ENCODE measurements at places on chromosomes 6 and 20.

DNA sequence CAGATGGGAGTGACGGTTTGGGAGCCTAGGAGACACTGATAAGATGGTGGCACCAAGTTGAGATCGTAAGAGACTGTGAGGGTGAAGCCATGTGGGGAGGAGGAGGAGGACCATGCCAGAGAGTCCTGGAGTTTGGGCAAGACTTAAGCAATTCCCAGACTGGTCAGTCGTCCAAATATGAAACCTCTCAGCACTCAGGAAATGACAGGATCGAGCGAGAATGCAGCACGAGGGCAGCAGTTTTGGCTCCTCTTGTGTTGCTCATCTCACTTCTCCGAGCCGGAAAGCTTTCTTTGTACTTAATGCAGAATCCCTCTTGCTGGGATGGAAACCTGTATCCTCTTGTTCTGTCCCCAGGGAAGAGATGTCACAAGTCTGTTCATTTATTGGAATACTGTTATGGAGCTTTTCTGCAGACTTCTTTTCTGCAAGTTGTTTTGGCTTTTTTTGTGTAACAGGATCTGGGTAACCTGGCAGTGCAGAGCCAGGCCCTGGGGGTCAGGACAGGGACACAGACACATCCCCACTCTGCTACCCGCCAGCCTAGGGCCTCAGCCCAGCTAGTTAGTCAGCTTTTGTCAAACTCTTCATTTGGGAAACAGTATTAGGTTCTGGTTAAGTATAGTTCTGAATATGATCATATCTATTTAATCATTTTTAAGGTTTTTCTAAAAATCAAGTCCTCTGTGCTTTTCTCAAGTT, 34.3 kb downstream of the FNDC1 start:
- DNase-seq: no peak

GRCh38 chr6:21772884-21773575, 179.5 kb downstream of the SOX4 start:
- DNase-seq: no peak

GRCh38 chr20:46308258-46309157, at the start of gene CDH22:
Gene CDH22 (minus strand): TSS chr20:46308498. CDS start chr20:46251294, 57,204 bp downstream.
- peak; percentile 46 for DNase-seq

DNA sequence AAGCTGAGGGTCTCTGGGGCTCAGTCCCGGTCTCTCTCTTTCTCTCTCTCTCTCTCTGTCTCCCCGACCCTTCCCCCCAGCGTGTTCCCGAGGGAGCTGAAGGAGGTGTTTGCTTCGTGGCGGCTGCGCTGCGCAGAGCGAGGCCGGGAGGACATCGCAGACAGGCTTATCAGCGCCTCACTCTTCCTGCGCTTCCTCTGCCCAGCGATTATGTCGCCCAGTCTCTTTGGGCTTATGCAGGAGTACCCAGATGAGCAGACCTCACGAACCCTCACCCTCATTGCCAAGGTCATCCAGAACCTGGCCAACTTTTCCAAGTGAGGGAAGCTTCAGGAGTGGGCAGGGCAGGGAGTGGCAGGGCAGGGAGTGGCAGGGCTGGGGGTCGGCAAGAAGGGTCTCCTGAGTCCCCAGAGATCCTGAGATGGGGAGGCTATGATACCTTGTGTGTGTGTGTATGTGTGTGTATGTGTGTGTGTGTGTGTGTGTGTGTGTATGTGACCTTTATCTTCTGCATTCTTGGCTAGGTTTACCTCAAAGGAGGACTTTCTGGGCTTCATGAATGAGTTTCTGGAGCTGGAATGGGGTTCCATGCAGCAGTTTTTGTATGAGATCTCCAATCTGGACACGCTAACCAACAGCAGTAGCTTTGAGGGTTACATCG, 13.6 kb upstream of the ZBTB9 start:
- no peak for DNase-seq

GRCh38 chr20:32332614-32333013, 25.5 kb upstream of the ASXL1 start:
- peak; percentile 13 for DNase-seq

DNA sequence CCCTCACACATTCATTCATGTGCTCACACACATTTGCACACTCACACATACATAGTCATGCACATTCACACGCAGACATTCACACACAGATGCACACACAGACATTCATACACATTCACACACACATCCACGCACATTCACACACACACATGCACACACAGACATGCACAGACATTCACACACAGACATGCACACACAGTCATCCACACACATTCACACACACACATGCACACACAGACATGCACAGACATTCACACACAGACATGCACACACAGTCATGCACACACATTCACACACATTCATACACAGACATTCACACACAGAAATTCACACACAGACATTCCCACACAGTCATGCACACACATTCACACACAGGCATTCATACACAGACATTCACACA, 147.3 kb downstream of the PACRG start:
- no peak for DNase-seq

GRCh38 chr6:159979136-159979874, 10.4 kb downstream of the IGF2R start:
- peak; percentile 69 for DNase-seq

DNA sequence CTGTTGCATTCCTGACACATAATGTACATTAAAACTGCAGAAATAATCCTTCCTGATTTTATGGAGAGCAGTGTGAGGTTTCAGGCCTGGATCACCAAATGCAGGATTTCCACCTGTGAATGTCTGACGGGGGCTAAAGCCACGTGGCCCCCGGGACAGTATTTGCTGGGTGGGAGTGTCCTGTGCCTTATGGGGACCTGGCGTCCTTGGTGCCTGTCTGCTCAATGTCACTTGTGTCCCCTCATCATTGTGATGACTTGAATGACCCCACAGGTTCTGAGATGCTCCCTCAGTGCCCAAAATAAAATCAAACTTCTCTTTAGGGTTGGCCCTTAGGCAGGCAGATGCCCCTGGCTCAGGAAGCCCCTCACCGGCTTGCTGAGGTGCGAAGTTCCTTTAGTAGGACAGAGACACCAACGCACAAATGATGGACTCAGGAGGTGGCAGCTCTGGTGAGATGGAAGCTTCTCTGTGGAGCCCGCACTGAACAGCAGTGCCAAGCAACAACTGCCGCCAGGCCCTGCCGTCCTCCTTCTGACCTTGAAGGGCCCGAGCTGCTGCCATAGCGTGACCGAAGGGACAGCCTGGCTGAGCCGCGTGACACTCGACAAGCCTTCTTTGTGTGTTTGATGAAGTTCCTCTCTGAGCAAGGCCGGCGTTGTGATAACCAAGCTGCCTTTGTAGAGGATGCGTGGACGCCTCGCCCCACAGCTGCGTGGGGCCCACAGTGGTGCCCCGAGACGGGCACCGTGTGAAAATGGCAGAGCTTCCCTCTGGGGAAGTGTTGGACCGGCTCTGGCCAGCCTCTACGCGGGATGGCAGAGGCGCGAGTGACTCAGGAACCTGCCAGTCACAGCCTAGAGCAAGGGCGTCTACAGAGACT, 30.9 kb downstream of the FRMD1 start:
- no peak for DNase-seq

- no peak for DNase-seq
Observed at GRCh38 chr6:34273242-34273805, 24.5 kb upstream of the SMIM29 start.

GRCh38 chr6:108002365-108003221, 44.6 kb upstream of the SEC63 start:
- DNase-seq: no peak

DNA sequence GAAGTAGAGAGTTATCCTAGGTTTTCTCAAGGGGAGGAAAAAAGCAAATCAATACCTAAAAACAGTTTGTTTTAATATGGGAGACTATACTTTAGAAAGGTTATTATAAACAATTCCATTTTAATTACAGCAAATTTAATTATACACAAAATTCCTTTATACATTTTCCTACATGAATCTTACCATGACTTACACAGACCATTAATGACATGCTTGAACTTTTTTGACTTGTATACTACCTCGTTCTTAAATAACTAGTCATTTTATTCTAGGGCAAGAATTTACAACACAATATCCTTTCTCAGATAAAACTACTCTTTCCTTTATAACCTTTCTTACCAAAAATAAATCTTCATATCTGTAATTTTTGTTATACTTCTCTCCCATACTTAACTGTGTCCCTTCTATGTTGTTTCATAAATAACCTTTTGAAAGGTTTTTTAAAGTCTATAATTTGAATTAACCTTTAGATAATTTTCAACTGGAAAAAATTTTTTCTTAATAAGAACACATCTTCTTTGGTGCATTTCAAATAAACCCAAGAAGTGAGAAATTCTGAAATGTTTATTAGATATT, 729.4 kb downstream of the TENT5A start:
- DNase-seq: no peak

DNA sequence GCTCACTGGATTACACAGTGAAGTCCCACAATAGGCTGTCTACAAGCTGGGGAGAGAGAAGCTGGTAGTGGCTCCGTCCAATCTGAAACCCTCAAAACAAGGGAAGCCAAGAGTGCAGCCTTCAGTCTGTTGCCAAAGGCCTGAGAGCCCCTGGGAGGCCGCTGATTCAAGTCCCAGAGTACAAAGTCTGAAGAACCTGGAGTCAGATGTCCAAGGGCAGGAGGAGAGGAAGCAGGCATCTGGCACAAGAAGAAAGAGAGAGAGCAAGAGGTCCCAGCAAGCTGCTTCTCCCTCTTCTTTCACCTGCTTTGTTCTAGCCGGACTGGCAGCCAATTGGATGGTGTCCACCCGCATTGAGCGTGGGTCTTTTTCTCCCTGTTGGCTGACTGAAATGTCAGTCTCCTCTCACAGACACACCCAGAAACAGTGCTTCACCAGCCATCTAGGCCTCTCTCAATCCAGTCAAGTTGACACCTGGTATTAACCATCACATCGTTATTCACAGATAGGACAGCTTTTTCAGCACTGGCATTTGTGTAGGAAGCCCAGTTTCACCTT, 51.2 kb downstream of the CRYBG1 start:
- no peak for DNase-seq

- DNase-seq: peak; percentile 19
Observed at GRCh38 chr6:47242483-47243386, 67.0 kb downstream of the TNFRSF21 start.

GRCh38 chr20:6231556-6231955, 108.7 kb upstream of the FERMT1 start:
- DNase-seq: no peak

- no peak for DNase-seq
Observed at GRCh38 chr6:37230104-37230503, 27.5 kb upstream of the TBC1D22B start.

DNA sequence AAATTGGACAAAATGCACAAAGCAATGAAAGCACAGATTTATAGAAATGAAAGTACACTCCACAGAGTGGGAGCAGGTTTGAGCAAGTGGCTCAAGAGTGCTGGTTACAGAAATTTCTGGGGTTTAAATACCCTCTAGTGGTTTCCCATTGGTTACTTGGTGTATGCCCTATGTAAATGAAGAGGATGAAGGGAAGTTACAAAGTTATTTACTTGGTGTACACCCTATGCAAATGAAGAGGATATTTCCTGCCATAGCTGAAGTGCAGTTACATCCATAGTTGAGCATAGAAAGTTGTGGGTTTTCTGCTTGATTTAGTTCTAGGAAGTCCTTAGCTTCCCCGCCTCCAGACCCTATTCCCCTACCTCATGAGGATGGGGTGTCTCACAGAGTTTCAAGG, 22.7 kb downstream of the BCAS1 start:
- no peak for DNase-seq

- peak; percentile 79 for DNase-seq
Observed at GRCh38 chr20:381581-382290, 1.2 kb downstream of the TRIB3 start.

DNA sequence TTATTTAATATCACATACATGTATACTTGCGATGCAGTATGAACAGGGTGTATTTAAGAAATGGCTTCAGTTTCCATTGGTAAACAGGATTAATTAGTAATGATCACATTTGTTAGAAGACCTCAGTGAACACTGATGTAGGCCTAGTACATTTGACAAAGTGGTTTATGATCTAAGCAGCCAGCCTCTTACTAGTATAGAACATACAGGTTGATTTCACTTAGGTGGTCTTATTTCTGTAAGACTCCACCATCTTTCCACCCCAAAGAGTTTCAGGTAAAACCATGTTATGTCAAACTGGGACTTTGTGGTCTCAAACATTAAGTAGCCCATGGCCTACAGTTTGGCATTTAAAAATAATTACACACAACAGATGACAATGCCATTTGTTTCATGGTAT, 20.2 kb upstream of the MRPS10 start:
- DNase-seq: no peak

DNA sequence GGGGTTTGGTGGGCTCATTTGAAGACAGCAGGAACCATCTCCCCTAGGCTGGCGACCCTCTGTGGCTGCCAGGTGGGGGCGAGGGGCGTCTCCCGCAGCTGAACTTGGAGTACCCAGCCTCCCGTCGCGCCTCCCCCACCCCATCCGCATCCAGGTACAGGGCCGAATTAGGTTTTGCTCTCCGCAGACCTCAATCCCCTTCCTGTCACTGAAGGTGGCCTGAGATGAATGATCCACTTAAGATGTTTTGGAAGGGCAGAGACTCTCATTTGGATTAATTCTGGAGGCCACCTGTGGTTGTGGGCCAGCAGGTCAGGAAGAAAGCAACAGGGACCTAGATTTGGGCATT, 493 bp downstream of the CD83 start:
- DNase-seq: no peak

DNA sequence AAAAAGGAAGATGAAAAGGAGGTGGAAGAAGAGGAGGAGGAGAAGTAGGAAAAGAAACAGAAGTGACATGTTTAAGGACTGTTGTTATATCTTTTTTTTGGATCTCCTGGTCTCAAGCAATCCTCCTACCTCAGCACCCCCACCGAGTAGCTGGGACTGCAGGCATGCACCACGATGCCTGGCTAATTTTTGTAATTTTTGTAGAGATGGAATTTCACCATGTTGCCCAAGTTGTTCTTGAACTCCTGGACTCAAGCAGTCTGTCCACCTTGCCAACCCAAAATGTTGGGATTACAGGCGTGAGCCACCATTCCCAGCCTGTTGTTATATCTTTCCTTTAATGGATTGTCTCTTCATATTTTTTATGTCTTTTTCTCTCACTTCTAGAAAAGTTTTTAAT, 19.5 kb upstream of the BCLAF1 start:
- DNase-seq: no peak

DNA sequence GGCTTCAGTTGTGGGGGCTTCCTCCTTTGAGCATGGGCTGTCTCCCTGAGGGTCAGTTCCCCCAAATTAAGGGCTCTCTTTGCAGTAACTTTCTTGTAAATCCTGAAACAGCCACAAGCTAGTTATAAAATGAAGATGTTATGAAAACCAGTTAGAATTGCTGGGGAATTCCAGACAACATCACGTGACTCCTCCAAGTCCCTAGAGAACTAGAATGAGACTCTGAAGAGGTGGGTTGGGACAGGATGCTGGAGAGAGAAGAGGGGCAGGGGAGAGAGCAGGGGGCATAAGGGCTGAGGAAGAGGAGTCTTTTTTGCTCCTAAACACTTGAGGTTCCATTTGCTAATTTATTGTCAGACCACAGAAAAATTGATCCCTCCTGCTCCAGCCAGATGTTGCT, 380.3 kb downstream of the DHX35 start:
- no peak for DNase-seq

GRCh38 chr6:11460001-11460668, 77.4 kb upstream of the TMEM170B start:
- peak; percentile 5 for DNase-seq
